Stimulated activated CD8-positive, alpha-beta memory T cell treated with anti-CD3 and anti-CD28 coated beads, Interleukin-2, amount 100 ng/mL, for 1 hour (primary cell): ENCODE measurements at places on chromosomes 5 and 9.

GRCh38 chr9:126287166-126287866, 39.3 kb upstream of the MVB12B start:
- no peak for DNase-seq

- no peak for DNase-seq
Measured at GRCh38 chr5:57887851-57888621, 405.4 kb upstream of the ACTBL2 start.

DNA sequence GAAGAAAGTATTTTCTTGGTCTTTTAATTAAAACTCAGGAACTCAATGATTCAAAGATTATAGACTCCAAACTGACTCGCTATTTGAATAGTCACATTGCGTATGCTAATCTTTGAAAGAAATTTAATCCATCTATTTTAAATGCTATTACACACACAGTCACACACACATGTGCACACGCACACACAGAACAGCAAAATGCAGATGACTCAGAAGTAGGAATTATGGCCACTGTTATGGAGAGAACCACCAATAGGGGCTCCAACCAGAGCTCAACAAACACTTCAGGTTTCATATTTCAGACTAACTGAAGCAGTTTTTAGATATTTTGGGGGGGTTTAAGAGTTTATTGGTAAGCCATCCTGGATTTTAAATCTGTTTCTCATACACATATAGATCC, 1917.9 kb downstream of the EFNA5 start:
- DNase-seq = no peak

GRCh38 chr9:134460896-134461295, 134.6 kb downstream of the RXRA start:
- no peak for DNase-seq

DNA sequence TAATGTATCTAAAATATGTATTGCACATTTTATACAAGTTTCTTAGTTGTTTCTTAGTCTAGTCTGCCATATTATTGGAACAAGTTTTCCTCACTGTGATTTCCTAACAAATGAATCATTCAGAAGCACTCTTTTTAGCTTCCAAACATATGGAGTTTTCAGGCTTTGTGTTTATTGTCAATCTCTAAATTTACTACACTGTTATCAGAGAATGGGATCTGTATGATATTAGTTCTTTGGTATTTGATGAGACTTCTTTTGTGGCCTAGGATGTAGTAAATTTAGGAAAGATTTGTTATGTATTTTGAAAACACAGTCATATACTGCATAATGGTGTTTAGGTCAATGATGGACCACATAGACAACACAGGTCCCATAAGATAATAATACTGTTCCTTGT, 25.7 kb downstream of the SREK1IP1 start:
- no peak for DNase-seq
